LNCaP clone FGC (cell line): ENCODE measurements at places on chromosomes 16 and 17.

DNA sequence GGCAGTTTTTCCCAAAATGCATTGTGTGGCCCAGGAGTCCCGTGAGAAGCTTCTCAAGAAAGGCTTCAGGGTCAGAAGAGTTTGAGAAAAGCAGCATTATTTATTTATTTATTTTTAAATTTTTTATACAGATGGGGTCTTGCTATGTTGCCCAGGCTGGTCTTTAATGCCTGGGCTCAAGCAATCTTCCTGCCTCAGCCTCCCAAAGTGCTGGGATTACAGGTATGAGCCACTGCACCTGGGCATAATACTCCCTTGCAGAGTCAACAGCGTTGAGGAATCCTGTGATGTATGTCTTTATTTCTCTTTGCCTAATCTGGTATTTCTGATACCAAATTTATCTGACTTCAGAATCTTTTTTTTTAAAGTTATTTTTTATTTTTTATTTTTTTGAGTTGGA lies 15.2 kb downstream of the LAT start:
- DNase-seq = no peak

DNA sequence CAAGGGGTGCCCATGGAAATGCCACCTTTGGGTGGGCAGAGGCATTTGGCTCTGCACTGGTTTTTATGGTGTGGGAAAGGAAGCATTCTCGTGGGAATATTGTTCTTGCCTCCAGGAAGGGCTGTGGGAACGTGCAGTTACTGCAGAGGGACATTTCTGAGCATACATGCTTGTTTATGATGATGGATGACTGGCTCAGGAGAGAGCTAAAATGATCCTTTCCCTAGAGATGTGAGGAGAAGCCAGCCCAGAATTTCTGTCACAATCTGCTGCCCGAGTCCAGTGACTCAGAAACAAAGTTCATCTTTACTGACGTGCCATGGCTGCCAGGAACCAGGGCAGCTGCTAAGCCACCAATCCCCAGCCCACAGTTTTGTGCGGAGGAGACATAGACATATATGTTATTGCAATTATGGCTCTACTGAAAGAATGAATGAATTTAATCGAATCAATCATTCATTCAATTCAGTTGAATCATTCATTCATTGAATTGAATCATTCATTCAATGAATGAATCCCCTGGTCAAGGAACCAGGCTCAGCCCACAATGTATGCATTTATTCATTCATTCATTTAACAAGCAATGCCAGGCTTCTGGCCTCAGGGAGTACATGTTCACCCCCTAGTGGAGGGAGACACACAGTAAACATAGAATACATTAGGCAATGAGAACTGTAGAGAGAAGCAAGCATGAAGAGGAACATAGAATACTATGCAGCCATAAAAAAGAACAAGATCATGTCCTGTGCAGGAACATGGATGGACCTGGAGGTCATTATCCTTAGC lies 414.4 kb upstream of the HSBP1 start:
- DNase-seq = no peak

GRCh38 chr16:25060920-25061319 lies 45.8 kb upstream of the ARHGAP17 start:
- no peak for DNase-seq

DNA sequence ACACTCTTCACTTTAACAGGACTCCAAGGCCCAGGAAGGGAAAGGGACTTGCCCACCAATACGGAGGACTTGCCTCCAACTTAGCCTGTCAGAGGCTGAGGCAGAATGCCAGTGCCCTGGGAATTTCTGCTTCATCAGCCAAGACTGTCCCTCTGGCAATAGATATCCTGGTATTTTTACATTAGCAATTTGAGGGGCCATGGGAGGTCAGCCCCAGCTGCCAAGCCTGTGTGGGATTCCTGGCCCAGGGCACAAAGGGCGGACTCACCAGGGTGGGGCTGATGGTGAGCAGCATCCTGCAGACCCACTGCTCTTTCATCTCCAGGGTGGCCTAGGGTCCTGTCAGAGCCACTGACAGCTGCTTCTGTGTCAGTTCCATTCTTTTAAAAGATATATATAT lies 78.3 kb upstream of the CIBAR2 start:
- DNase-seq = no peak

DNA sequence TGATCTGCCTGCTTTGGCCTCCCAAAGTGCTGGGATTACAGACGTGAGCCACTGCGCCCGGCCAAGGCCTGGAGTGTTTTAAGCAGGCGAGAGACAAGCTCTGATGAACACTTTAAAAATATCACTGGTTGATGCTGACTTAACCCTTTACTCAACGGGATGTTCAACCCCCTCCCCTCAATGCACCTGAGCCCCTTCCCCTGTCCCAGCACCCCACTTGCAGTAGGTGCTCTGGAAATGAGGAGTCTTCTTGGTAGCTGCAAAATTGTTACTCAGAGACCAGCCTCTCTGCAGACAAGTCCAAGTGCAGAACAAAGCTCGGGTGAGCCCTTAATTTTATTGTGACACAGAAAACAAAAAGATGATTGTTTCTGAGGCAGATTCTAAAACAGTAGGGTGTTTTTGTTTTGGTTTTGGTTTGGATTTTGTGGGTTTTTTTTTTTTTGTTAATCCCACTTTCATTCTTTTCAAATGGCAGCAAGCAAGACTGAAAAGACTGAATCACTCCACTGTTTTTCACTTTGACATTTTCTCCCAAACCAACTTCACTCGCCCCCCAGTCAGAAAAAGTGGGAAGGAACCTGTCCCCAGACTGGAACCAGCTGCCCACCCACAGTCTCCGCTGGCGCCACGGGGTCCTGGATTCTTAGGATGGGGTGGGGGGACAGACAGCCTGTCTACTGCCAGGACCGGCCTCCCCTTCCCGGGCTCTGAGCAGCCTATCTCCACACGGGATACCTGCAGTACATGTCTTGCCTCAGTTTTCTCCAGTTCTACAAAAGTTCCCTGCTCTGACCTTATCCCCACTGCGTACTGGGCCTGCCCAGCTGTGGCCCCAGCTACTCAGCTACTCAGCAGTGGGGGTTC lies 5.2 kb upstream of the PLLP start:
- no peak for DNase-seq

GRCh38 chr17:1997289-1997926 lies 27.7 kb downstream of the RTN4RL1 start:
- DNase-seq = peak; percentile 63

- DNase-seq = no peak
Observed at GRCh38 chr16:73356401-73357079, 308.6 kb upstream of the ZFHX3 start.

DNA sequence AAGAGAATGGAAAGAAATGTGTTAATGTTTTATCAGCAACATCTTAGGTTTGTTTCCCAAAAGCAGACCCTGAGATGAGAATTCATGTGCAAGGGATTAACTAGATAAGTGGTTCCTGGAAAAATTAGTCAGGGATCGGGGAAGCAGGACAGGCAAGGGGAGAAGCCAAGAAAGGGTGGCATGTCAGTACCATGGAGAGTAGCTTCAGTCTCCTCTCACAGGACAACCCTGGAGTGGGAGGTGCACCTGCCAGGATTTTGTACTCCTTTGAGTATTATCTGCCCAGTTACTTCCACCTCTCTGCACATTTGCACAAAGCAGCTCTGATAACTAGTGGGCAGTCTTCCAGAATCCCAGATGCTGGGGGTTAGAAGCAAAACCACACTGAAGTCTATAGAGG lies 117.0 kb downstream of the RGS9 start:
- no peak for DNase-seq

DNA sequence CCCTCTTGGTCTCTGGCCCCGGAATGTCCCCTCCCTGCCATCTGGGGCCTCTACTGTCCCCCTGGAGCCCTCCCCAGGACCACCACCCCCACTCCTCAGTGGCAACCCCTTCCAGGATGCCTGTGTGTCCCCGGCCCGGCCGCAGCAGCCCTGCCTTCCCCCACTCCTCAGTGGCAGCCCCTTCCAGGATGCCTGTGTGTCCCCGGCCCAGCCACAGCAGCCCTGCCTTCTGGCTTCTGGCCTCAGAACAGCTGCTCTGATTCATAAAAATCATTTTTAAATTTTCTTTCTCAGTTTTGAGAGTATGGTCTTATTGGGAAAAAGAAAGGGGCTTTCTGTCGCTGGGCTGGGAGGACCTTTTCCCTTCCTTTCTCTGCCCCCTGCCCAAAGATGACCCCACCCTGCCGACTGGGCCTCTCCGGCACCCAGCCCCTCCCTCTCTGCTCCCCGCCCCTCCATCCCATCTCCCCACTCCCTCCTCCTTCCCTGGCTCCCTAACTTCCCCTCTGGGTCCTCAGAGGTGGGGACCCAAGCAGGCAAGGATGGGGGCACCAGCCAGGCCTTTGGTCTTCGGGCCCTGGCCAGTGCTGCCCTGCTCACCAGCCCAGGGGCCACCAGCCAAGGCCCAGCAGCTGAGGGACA lies 40.5 kb downstream of the BAHCC1 start:
- DNase-seq = no peak

GRCh38 chr17:10019941-10020451 lies 114.9 kb upstream of the RCVRN start:
- DNase-seq = no peak

GRCh38 chr16:55408661-55409060 lies 70.3 kb upstream of the MMP2 start:
- DNase-seq = no peak

GRCh38 chr16:24721830-24722238 lies 7.6 kb upstream of the TNRC6A start:
- DNase-seq = no peak

GRCh38 chr17:50270435-50271362 lies 3.6 kb upstream of the TMEM92 start:
- no peak for DNase-seq

DNA sequence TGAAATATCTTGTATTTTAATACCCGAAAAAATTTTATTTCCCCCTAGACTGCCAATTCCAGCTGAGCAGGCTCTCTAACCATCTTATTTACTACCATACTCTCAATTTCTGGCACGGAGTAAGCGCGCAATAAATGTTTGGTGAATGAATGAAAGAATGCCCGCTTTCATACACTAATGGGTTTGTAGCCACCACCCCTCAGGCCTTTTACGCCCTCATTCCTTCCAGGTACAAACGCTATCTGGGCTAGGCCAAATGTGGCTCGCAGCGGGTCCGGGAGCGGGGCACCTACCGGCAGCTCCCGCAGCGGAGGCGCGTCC lies 536 bp upstream of the PLD2 start:
- no peak for DNase-seq

DNA sequence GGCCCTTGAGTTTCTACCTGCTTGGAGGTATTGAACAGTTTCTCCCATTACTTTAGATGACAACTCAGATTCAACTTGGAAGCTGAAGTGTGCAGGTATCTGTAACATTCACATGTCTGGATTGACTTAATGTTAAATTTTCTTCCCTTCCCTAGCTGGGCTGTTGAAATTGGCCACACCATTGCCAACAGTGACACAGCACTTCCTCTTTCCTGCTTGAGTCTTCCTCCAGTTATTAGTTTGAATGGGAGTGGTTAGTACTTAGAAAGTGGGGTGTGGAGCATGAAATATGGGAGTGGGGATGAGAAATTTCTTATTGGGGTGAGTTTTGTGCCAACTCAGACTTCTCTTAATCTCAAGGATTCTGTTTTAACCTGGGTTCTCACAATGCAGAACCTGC lies 454.9 kb downstream of the KCNJ2 start:
- DNase-seq = no peak

- no peak for DNase-seq
Observed at GRCh38 chr17:81519284-81520020, 6.9 kb upstream of the ACTG1 start.

GRCh38 chr16:11603331-11603750 lies 16.6 kb upstream of the LITAF start:
- no peak for DNase-seq

DNA sequence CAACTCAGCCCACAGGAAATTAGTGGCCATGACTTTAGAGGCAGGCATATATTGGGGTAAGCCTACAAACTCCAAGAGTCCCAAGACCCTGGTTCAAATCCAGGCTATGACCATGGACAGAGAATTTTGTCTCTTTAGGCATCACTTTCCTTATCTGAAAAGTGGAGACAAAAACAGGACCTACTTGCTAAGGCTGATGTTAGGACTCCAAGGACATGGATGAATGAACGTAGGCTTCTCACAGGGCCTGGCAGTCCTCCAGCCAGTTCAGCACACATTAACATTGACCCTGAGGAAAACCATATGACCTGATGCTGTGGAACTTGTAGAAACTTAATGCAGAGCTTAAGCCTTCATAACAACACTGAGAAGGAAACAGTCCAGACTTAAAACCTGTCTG lies 1.4 kb downstream of the FKBP10 start:
- no peak for DNase-seq

- no peak for DNase-seq
Observed at GRCh38 chr17:75604034-75604695, 16.6 kb downstream of the MYO15B start.

DNA sequence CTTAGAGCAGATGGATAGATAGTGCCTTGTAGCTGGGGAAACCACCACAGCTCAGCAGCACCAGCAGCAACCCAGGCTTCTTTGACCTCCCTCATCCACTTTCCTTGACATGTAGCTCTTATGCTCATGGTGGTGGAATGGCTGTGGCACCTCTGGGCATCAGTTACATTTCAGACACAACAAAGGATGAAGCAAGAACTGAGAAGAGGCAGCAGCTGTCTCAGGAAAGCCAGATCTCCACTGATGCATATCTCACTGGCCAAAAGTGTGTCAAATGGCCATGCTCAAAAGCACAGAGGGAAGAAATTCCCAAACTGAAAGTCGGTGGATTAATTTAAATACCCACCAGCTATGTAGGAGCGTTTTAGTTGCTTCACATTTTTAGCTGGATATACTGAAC lies 671.4 kb upstream of the SALL1 start:
- DNase-seq = no peak

DNA sequence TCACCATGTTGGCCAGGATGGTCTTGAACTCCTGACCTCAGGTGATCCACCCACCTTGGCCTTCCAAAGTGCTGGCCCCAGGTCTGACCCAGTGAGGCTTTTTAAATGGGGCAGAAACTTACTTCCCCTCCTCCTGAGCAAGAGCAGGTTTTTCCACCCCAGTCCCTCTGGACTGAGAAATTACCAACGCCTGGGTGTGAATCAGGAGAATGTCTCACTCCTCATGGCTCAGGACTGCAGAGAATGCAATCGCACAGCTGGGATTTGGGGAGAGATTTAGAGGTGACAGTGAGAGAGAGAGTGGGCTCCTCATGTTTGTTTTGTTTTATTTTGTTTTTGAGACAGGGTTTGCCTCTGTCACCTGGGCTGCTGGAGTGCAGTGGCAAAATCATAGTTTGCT lies 203.6 kb downstream of the RAB11FIP4 start:
- DNase-seq = no peak
